ENCODE measurements at places on chromosomes 1 and 21. TPM values are rescaled to one million over a fixed set of nuclear protein-coding genes. Genes with fewer than 3 reads are reported as not detected.

The NBPF10 gene
- 0.62 TPM for total RNA-seq

The OXCT2 gene
- 1.3 TPM for total RNA-seq

The ANKRD45 gene
- 0.16 TPM for total RNA-seq

The SMIM12 gene
- total RNA-seq: 40.6 TPM

The DYNLT5 gene
- total RNA-seq: 1.6 TPM

The NPL gene
- total RNA-seq: 6.1 TPM

GRCh38 chr1:214136324-214136919, 144.5 kb upstream of the SMYD2 start:
- no peak for DNase-seq

DNA sequence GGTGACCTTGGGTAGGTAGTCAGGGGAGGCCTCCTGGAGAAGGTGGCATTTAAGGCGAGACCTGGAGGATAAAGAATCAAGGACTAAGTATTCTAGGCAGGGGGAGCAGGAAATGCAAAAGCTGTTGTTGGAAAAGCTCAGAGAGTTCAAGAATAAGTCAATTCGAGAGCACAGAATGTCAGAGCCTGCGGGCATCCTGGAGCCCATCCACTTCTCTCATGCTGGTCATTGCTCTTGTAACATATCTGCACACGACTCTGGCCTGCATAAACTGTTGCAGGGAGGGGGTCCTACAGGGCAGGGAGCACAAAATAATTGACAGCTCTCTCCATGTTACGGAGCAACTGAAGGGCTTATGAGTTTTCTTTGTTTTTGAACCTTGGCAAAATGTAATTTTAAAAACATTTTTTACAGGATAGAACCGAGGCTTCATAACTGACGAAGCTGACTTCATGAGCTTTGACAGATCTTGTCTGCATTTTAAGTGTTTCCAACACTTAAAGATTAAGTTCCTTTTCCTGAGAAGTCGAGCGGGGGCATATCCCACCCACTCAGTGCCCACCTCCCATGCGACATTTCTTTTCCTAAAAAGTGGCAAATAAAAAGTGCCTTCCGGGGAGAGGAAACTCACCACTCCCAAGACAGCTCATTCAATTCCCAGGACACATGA, 4.2 kb downstream of the PLA2G5 start:
- no peak for DNase-seq

- DNase-seq: no peak
Measured at GRCh38 chr1:112714313-112715263, 544 bp downstream of the PPM1J start.

GRCh38 chr1:207026104-207026534, 6.4 kb downstream of the C1orf116 start:
- no peak for DNase-seq

- DNase-seq: no peak
Measured at GRCh38 chr1:29504196-29504595, 267.9 kb downstream of the PTPRU start.

GRCh38 chr1:184422490-184423233, 35.8 kb downstream of the C1orf21 start:
- no peak for DNase-seq

GRCh38 chr1:28066393-28067154, 21.8 kb downstream of the EYA3 start:
- no peak for DNase-seq

DNA sequence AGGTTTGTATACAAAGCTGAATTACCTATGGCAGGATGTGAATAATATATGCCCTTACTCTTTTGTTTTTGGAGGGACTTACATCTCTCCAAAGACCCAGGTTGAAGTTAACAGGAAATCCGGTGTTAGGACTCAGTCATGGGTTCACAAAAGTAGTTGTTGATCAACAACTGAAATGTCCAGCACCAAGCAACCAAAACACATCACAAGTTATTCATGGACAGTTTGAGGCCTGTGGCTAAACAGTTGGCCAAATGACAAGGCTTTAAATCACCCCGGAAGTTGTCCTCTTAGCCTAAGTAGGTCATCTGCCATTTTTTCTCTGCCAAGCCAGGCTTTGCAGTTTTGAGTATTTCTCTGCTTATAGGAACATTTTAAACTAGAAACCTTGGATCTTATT, 89.9 kb downstream of the CD247 start:
- DNase-seq: no peak

DNA sequence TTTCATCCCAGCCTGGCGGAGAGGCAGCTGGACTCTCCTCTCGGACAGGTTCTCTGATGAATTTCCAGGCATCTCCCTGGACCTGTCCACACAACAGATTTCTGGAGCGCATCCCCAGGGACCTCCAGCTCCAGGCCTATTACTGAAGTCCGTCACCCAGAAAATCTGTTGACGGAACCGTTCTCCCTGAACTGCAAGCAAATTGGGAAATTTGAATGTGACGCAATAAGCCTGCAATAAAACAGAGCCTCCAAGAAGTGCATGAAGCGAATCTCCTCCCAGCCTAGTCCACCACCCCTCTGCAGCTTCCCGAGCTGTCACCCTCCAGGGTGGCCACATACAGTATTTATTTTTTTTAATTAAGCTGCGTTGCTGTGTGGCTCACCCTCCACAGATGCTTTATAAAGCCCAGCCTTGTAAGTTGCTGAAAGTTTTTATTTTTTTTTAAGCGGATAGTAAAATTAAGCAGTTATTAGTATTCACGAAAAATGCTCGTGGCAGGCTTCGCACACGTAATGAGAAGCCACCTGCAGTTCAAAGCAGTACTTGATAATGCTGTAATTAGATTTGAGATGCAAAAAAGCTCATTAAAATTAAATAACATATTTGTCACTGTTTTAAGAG, 173.3 kb downstream of the CAMTA1 start:
- DNase-seq: no peak

DNA sequence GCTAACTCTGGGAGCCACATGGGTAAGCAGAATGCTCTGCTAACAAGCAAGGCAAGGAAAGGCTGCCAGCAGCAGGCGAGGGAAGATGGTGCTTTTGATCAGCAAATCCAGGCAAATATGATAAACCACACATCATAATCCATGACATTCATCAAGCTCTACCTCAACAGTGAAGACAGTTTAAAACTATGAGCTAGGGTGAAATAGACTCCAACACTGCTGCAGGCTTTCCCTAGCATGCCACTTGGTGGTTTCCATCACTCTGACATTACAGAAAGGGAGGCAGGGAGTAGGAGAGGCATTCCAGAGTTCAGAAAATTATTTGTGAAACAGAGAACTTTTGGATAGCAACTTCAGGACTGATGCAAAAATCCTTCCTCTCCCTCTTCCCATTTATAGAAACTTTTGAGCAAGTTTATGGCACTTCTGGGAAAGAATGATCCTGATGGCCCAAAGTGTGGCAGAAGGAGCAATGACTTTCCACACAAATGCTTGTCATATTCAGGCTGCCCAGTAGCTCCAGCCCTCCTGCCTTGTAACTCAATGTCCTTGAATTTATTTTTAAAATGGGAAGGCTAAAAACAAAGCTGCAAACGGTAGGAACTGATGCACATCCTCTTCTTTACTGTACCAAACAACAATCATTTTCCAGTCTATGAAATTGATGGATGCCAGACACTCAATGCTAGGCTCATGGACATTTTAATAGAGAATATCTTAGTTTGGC, 70.8 kb downstream of the SMYD2 start:
- DNase-seq: no peak

- DNase-seq: no peak
Measured at GRCh38 chr1:52139817-52140540, 1.9 kb upstream of the ZFYVE9 start.

DNA sequence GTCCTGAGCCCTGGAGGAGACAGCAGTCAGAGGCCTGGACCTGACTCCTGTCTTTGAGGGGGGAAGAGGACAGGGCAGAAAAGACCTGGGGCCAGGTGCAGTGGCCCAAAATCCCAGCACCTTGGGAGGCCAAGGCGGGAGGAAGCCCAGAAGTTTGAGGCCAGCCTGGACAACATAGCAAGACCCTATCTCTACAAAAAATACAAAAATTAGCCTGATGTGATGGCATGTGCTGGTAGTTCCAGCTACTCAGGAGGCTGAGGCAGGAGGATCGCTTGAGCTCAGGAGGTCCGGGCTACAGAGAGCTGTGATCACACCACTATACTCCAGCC, 104.5 kb upstream of the ARHGEF16 start:
- DNase-seq: no peak

DNA sequence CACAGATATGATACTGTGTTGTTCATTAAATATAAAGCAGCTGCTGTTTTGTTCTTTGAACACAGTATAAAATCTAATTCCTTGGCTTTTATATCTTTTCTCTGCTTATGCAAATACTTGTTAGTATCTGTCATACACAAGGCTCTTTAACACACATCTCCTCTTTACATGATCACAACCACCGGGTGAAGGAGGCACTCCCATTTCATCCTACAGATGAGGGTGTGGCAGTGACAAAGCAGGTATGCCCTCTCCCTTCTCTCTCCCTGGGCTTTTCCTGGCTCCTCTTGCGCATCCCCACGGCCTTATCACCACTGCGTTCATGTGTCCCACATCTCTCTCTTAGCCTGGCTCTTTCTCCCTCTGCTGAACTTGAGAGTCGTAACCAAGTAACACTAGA, 38.2 kb downstream of the JUN start:
- no peak for DNase-seq

DNA sequence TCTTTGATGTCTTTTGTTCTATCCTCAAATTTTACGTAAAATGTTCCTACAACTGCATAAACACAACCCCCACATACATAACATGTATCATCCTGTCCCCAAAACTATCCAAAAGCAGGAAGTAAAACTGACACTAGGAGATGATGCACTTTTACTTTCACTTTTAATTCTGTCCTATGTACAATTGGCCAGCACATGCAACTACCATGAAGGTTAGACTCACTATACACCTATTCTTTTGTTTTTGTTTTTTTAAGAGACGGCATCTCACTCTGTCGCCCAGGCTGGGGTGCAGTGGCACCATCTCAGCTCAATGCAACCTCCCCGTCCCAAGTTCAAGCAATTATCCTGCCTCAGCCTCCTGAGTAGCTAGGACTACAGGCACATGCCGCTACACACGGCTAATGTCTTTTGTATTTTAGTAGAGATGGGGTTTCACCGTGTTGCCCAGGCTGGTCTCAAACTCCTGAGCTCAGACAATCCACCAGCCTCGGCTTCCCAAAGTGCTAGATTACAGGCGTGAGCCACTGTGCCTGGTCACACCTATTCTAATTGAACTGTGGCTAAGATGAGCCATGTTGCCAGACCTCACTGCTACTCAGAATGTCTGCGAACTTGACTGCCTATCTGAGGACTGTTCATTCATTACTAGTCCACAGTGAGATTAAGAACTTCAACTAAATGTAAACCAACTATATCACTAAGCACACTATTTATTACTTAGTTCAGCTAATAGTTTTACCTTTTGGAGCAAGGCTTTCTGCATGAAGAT, 48.0 kb downstream of the TOR3A start:
- no peak for DNase-seq

DNA sequence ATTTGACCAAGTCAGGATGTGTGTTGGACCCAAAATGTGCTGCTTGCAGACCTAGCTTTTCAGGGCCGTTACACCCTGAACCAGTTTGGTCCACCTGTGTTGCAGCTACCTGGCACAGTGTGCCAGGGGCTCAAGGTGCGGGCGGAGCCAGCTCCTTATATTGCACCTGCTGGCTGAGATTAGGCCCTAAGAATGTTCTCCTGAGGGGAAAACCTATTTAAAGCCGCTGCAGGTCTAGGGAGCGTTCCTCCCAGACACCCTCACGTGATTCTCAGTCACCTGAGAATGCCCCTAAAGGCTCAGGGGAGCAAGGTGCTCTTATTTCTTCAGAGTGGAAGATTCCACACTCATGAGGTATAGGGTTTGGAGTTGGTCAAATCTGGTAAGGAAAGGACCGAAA, 12.0 kb downstream of the GSTM3 start:
- no peak for DNase-seq

DNA sequence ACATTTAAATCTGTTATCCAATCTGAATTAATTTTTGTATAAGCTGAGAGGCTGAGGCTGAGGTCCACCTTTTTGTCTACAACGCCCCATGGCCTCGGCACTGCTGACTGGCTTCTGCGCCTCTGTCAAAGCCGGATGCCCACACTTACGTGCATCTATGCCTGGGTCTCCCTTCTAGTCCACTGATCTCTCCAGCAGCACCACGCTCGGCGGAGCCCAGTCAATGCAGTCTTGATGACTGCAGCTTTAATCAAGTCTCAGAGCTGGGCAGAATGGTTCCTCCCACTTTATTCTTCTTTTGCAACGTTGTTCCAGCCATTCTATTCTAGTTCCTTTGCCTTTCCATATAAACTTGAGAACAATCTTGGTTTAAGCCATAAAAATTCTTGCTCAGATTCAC, 9.4 kb downstream of the PRDM15 start:
- no peak for DNase-seq

- no peak for DNase-seq
Measured at GRCh38 chr1:66095190-66095589, 302.5 kb downstream of the PDE4B start.

GRCh38 chr1:181911715-181912114, 149.8 kb downstream of the ZNF648 start:
- no peak for DNase-seq

DNA sequence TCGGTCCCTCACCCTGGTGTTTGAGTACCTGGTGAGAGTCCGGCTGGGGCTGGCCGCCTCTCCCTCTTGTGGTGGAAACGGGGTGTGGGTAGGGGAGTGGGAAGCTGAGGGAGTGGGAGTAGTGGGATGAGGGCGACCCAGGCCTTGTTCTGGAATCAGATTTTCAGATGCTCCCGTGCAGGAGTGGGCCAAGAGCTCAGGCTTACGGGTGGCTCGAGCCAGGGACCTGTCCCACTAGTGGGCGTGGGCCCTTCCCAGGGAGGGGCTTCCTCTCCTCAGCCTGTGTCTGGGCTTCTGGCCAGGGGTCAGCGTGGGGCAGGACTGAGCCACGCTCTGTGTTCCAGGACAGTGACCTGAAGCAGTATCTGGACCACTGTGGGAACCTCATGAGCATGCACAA, 22.0 kb downstream of the CDK18 start:
- peak; percentile 62 for DNase-seq

GRCh38 chr1:8214501-8215173, 103.3 kb upstream of the SLC45A1 start:
- no peak for DNase-seq

GRCh38 chr1:204128964-204129896, 22.6 kb downstream of the ETNK2 start:
- peak; percentile 92 for DNase-seq

DNA sequence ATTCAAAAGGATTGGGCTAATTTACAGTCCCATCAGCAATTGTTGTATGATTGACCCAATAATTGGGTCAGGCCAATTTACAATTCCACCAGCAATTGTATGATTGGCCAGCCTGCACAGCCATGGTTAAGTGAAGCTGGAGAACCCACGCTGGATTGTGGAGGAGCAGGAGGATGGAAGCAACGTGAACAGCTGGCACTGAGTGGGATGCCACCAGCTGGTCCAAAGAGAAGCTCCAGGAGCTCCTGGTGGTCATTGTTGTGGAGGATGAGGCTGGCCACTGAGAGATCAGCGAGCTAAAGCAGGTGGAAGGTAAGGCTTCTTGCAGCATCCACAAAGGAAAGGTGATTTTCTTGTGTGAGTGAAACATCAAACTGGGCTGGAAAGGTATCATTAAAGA, 23.2 kb upstream of the EFCAB14 start:
- no peak for DNase-seq

GRCh38 chr1:117541003-117541402, 64.8 kb upstream of the TENT5C start:
- DNase-seq: no peak

Data from Right ventricle myocardium inferior (tissue), 1 donor.